ENCODE measurements at places on chromosomes 7 and 10.

DNA sequence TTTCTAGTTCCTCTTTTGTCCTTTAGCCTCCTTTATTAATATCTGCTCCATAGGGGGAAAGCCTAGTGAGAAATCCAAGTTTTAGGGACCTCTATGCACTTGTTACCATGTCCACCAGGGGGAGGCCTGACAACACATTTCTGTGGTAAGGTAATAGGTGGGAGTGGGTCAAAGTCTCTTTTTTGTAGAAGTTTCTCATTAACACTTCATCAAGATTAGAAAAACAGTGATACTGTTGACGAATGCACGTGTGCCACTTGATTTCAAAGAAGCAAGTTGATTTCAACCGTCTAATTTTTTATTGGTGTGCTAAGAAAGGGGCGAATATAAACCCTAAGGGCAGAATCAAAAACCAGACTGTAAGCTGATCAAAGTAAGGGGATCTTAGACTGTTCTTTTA, 30.6 kb downstream of the CISD1 start:
- DNase-seq = peak; percentile 45

DNA sequence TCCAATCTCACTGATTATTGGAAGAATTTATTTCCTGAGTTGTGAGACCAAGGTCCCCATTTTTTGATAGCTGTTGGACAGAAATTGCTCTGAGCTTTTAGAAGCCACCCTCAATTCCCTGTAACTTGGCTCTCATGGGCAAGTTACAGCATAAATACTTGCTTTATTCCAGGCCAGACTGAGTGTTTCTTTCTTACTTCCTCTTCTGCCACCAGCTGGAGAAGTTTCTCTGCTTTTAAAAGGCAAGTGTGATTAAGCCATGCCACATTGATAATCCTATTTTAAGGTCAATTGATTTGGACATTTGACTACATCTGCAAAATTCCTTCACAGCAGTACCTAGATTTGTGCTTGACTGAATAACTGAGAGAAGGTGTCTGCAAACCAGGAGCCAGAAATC, 14.1 kb upstream of the TAS2R41 start:
- DNase-seq = no peak

DNA sequence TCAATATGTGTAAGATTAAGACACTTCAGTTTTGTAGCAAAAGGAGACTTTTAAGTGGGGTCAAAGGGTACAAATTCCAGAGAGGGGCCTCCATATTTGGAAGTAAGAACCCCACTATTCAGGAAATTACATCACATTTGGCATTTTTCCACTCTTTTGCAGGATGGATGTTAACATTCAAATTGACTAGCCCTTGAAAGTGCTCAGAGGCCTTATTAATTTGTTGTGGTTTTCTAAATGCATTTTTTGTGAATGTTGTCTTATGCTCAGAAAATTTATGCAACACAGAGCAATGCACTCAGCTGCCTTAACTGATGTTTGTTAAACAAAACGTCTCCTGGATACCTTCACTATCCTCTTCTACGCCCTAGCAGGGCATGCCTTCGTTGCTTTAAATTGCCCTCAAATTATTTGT, 50.9 kb upstream of the PDLIM1 start:
- DNase-seq = no peak

GRCh38 chr10:14601872-14602725, 172.6 kb downstream of the FAM107B start:
- DNase-seq = peak; percentile 68

GRCh38 chr7:128102490-128103291, 71.5 kb upstream of the LRRC4 start:
- DNase-seq = no peak

GRCh38 chr10:13739183-13739582, 152.4 kb downstream of the PRPF18 start:
- no peak for DNase-seq

DNA sequence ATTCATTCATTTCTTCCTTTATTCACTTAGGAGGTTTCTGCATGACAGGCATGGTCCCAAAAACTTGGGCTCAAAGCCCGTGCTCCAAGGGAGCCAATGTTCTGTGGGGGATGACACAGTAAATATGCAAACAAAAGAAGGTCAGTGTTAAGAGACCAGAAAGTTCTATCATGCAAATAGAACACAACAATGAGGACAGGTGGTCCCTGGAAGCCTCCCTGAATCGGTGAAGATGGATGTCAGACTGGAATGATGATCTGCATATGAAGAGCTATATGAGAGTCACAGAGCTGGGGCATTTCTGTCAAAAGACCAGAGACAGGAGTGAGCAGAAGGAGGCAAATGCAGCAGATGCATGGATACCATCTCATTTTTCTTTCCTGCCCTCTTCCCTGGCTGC, 129.0 kb downstream of the ABCA13 start:
- DNase-seq = no peak

DNA sequence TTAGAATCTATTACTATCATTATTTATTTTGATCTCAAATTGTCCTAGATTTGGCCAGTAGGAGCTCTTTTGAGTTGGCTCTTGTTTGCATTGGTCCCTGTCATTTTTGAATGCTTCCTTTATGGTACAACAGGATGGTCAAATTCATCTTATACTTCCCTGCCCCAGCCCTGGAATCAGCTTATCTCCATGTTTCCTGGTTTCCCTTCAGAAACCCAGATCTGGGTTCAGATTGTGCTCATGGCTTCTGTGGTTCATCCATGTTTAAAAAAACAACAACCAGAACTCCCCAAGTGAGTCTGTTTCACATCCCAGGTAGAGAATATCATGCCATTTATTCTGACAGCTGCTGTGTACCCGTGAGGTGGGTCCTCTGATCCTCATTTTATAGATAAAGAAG, 10.6 kb downstream of the ZFYVE27 start:
- no peak for DNase-seq

GRCh38 chr10:27908231-27908630, 90.6 kb downstream of the ODAD2 start:
- no peak for DNase-seq

DNA sequence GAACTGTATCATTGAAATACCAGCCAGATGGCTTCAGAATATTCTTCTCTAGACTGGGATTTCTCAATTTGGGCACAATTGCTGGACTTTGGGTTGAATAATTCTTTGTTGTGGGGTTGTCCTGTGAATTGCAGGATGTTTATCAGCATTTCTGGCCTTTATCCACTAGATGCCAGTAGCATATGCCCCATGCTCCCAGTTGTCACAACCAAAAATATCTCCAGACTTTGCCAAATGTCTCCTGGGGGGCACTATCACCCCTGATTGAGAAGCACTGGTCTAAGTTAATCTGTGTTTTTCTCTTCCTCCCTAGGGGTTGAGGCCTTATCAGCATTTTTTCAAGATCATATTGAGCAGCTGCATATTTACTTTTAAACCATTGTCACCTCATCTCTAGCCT, 204.9 kb upstream of the SP8 start:
- DNase-seq = no peak

DNA sequence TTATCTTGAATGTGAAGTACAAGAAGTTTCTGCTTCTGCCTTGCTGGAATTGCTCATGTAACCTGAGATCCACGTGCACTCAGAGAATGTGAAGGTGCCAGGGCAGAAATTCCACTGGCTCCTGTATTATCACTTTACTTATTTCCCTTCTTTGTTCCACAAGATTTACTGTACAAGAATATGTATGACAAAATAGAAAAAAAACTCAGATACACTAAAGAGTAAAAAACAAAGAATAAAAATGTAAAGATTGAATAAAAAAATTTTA, 43.0 kb downstream of the PLCE1 start:
- DNase-seq = no peak

- no peak for DNase-seq
Measured at GRCh38 chr10:108436096-108436495, 1271.6 kb upstream of the SORCS1 start.

DNA sequence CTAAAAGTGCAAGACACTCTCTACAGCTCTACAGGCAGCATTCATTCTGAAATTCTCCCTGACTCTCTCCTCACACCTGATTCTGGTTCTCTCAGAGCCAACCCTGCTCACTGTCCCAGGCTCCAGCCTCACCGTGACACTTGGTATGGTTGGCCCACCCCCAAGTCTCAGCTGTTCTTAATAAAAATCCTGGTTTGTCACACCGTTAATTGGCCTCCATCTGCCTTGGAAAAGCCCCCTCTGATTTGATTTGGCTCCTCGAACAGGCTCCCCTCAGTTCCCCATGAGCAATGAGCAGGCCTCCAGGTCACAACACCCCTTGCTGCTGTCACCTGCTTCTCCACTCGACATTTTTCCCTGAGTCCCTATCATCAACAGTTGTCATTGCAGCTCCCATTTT, 507.3 kb upstream of the AUTS2 start:
- no peak for DNase-seq

GRCh38 chr7:111113263-111114017, 22.5 kb downstream of the LRRN3 start:
- DNase-seq = no peak

- no peak for DNase-seq
Measured at GRCh38 chr10:78375854-78376785, 342.5 kb downstream of the RPS24 start.

GRCh38 chr10:101817337-101818118, 716 bp downstream of the OGA start:
- DNase-seq = peak; percentile 55

DNA sequence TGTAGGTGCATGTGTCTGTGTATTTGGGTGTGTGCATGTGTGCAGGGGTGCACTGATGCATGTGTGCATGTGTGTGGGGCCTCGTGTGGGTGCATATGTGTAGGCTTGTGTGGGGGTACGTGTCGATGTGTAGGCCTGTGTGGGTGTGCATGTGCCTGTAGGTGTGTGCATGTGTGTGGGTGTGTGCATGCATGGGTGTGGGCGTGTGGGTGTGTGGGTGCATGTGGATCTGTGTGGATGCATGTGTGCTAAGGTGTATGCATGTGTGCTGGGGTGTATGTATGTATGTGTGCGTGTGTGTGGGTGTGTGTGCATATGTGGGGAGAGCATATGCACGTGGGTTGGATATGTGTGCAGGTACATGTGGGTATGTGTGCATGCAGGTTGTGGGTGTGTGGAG, 73.2 kb downstream of the NKX6-2 start:
- DNase-seq = no peak

GRCh38 chr7:98250789-98251188, 1.2 kb downstream of the TECPR1 start:
- peak; percentile 43 for DNase-seq

DNA sequence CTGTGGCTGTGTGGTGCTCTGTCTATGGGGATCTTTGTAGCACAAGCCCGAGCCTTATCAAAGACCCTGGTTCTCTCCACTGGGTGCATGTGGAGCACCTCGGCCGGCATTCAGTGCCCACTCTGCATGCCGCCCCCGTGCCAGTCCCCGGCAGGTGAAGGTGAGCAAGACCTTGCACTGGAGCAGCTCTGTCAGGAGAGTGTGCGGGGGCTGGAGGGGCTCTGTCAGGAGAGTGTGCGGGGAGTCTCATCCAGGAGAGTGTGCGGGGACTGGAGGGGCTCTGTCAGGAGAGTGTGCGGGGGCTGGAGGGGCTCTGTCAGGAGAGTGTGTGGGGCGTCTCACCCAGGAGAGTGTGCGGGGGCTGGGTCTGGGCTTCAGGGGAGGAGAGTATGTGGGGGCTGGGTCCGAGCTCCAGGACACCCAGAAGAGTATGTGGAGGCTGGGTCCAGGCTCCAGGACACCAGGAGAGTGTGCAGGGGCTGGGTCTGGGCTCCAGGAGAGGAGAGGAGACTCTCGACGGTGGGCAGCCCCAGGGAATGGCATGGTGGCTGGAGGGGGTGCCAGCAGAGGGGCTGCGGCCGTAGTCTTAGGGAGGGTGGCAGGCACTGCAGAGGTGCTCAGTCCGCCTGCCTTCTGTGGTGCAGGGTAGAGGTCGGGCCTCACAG, 40.8 kb downstream of the INPP5A start:
- DNase-seq = no peak

DNA sequence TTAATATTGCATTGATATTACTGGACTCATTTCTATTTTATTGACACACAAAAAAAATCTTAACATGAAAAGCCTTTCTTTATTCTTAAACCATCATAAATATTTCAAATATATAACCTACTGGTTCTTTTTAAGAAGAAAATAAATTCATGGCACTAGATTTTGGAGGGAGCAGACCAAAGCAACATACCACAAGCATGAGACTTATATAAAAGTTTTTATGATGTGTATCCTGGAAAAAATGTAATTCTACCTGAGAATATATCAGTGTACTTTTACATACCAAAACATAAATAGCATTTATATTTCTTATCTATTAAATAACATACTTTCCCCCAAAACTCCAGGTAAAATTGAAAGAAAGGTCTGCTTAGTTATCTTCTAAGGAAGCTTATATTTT, 508.2 kb upstream of the SEMA3D start:
- DNase-seq = no peak

GRCh38 chr7:74707238-74707637, 49.7 kb downstream of the GTF2I start:
- no peak for DNase-seq

GRCh38 chr7:129169171-129169671, 19.2 kb upstream of the SMO start:
- DNase-seq = peak; percentile 71

GRCh38 chr10:126169899-126170298, 218.4 kb downstream of the ADAM12 start:
- no peak for DNase-seq

GRCh38 chr10:13729586-13730305, 143.0 kb downstream of the PRPF18 start:
- DNase-seq = no peak

DNA sequence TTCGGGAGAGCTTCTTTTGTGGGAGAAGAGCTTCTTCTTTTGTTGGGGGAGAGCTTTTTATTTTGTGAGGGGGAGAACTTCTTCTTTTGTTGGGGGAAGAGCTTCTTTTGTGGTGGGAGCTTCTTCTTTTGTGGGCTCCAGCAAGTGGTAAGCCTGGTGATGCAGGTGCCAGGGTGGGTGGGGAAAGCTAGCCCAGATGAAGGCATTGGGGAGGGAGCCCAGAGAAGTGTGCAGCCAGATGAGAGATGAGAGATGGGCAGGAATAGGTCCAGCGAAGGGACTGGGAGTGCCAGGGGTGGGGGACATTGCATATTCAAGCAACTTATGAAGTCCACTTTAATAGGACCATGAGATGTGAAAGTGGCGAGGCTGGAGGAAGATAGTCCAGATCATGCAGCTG, 9.7 kb downstream of the ADRA2A start:
- no peak for DNase-seq

DNA sequence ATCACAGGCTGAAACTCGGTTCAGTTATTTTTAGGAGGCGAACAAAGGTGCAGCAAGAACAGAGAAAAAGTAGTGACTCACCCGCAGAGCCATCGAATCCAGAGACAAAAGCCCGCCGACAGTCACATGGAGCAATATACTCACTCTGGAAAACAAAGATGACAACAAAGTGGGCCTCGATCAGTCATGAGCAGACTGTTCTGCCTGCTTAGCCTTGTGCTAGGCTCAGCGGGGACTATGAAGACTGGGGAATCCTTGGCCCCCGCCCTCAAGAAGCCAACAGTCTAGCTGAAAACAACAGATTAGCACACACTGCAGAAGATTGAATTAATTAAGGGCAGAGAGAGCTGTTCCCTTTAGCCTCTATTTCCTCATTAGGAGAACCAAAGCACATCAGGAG, 30.4 kb downstream of the XPNPEP1 start:
- DNase-seq = no peak

Measured in activated naive CD8-positive, alpha-beta T cell treated with anti-CD3 and anti-CD28 coated beads for 36 hours (primary cell).